ENCODE measurements at places on chromosomes 7 and 10. TPM values are rescaled to one million over a fixed set of nuclear protein-coding genes. Genes with fewer than 3 reads are reported as not detected.

Gene CH25H
- not detected for total RNA-seq

Gene MALRD1
- 35.5 TPM for total RNA-seq

Gene WEE2
- not detected for total RNA-seq

Gene ABCB1
- total RNA-seq = 39.3 TPM

Gene HSPA12A
- 0.54 TPM for total RNA-seq

Gene RSPH10B
- total RNA-seq = not detected

Gene TRIM50
- not detected for total RNA-seq

Gene HOXA7
- total RNA-seq = 13.2 TPM

Gene AKR1C2
- 1.3 TPM for total RNA-seq

Gene HTR7
- 0.27 TPM for total RNA-seq

Gene ASZ1
- not detected for total RNA-seq

Gene CPEB3
- total RNA-seq = 1.9 TPM
